ELF-1 (cell line): ENCODE measurements at places on chromosomes 2 and 18.

GRCh38 chr2:235979753-235980435 lies 188.3 kb downstream of the GBX2 start:
- no peak for DNase-seq

DNA sequence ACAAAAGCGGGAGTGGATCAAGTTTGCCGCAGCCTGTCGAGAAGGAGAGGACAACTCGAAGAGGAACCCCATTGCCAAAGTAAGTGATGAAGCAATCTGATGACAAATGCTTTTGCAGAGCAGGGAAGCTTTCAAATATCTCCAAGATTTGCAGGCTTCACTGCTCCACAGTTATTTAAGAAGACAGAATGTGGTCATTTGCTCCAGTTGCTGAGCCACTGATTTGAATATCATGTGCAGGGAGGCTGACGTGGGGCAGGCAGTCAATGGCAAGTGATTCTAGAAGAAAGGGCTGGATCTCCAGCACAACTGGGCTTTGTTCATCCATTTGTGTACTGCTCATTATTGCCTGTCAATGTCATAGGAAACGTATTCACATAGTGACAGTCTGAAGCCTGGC lies 10.2 kb downstream of the DSG4 start:
- DNase-seq: no peak

GRCh38 chr18:57433934-57434535 lies 1.1 kb upstream of the ONECUT2 start:
- peak; percentile 31 for DNase-seq

DNA sequence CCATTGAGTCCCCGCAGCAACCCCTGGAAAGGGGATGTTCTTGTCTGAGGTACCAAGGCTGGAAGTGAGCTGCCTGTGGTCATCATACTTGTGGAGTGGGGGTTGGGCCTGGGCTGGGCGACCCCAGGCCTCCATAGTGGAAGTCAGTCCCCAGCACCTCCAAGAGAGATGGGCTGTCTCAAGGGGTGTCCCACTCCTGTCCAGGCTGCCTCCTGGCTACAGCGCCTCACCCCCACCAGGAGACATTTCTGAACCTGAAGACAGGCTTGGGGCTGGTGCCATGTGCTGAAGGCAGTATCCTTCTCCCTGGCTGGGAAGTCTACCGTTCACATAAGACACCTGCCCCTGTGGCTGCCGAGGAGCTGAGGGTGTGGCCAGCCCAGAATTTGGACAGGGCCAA lies 28.9 kb downstream of the INHBB start:
- no peak for DNase-seq

- DNase-seq: no peak
Measured at GRCh38 chr18:11124054-11124453, 25.3 kb downstream of the PIEZO2 start.

DNA sequence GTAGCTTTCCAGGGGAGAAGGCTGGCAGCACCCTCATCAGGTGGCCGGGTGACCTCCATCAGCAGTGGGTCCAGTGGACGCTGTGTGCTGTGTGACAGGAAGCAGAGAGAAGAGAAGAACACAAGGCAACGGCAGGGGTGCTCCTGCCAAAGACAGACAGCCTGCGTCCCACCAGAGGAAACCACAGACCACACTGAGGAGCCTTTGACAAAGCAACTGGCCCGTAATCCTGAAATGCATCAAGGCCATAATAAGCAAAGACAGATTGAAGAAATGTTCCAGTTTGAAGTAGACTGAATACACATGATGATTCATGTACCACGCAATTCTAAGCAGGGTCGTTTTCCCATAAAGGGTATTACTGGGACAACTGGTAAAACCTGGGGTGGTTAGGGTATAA lies 172.4 kb downstream of the FBXO15 start:
- DNase-seq: no peak

- peak; percentile 76 for DNase-seq
Measured at GRCh38 chr18:47595831-47596501, 334.5 kb downstream of the SMAD2 start.

- no peak for DNase-seq
Measured at GRCh38 chr18:67783196-67783946, 266.9 kb upstream of the DSEL start.

GRCh38 chr18:39622431-39622830 lies 2056.8 kb upstream of the CELF4 start:
- DNase-seq: no peak

DNA sequence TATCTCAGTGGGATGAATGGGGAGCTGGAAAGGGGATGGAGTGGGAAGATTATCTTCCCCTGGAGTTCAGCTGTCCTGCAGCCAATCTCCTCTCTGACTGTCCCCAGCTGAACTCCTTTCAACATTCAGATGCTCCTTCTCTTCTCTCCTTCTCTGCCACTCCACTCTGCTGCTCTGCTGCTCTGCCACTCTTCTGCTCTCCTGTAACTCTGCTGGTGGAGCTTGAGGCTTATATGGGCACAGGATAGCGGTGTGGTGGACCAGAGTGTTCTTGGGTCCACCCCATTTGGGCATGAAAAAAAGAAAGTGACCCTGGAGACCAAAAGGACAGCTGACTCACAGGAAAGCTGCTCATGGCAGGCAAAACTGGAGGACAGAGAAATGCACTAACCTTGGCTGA lies 26.6 kb downstream of the FAHD2B start:
- DNase-seq: no peak

GRCh38 chr2:71353248-71353647 lies 21.7 kb downstream of the ZNF638 start:
- DNase-seq: no peak

DNA sequence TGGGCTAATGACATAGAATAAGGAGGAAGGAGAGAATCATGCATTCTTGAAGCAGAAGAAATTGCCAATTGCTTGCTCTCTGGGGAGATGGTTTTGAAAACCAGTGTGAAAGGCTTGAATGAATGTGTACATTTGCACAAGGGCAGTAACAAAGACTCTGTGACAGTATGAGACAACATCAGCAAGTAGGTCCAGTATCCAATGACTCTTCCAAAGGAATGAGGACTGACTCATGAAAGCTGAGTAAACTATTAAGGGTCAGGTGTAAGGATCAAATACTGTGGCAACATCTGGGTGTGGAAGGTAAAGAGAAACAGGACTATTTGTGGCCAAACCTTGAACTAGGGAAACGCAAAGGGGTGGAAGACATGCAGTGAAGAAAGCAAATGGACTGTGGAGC lies 886.0 kb upstream of the CHAC2 start:
- DNase-seq: no peak

GRCh38 chr2:119319593-119319992 lies 47.0 kb downstream of the C2orf76 start:
- DNase-seq: no peak

DNA sequence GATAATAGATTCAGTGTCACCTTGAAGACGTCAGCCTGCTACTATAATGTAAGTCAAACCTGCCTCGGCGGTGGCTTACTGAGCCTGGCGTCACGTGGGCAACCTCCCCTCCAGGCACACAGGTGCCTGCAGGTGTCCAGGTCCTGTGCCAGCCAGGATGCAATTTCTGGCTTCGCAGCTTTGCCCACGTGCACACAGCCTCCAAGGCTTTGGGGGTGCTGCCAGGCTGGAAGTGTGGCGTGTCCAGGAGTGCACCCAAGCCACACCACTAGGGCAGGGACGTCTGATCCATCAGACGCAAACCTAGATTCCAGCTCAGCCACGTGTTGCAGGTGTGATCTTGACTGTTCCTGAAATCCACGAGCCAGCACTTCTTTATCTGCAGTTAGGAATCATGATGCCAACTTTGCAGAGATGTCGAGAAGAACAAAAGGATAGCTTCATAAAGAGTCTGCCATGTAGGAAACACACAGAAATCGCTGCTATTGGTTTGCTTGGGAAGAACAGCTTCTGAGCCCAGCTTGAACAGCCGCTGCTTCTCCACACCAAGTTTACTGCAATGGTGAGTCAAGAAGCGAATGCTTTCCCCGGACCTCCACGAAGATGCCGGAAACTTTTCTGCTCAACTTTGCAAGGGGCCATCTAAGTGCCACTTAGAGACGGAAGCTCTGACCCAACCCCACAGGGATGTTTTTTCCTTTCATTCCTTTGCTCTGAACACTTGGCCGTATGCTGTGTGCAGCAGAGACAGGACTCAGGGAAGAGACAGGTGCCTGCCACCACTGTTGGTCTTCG lies 84.2 kb upstream of the SALL3 start:
- DNase-seq: no peak

DNA sequence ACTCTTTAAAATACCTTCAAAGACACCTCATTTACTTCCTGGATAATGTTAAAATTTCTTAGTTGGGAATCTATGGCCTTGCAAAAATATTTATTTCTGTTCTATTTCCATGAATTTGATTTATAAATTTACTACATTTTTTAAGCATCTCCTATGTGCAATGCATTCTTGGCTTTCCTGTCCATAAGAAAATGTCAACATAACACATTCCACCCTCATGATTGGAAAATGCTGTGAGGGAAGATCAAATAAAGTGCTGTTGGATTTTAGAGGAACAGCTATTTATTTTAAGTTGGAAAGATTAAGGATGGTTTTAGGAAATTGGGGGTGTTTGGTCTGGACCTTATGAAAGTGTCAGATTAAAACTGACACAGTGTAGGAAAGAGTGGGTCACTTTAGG lies 45.4 kb upstream of the MC4R start:
- DNase-seq: no peak

DNA sequence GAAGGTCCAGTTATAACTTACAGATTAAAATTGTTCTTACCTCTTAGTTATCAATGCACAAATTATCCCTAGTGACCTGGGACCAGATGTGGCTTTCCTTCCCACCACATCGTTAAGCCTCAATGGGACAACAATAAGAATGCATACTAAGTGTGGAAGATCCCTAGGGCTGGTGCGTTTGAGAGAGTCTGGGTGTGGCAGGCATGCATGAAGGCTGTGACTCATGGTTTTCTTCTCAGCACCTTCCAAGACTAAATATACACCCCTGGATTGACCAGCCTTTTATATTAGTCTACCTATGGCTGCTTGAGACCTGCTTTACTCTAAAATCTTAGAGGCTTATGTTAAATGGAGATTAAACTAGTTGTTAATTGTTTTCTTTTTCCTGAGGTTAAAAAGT lies 261.7 kb upstream of the SLC14A2 start:
- no peak for DNase-seq

- DNase-seq: peak; percentile 48
Measured at GRCh38 chr2:36824273-36824672, 127.8 kb downstream of the VIT start.

GRCh38 chr2:134771313-134771801 lies 52.6 kb upstream of the TMEM163 start:
- DNase-seq: peak; percentile 60

GRCh38 chr2:178512484-178512883 lies 32.2 kb downstream of the PLEKHA3 start:
- no peak for DNase-seq

GRCh38 chr2:47303341-47304148 lies 99.4 kb upstream of the MSH2 start:
- DNase-seq: no peak
